ENCODE measurements at places on chromosomes 13 and 19.

- DNase-seq = peak; percentile 73
Observed at GRCh38 chr13:81487151-81487550, 1146.2 kb upstream of the SPRY2 start.

DNA sequence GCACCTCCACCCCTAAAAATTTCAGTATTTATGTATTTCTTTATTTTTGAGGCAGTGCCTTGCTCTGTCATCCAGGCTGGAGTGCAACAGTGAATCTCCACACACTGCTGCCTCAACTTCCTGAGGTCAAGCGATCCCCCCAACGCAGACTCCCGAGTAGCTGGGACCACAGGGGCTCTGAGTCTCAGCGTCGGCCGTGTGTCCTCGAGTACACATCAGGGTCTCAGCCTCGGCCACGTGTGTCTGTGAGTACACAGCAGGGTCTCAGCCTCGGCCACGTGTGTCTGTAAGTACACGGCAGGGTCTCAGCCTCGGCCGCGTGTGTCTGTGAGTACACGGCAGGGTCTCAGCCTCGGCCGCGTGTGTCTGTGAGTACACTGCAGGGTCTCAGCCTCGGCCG is 21.2 kb downstream of the C2CD4C start:
- DNase-seq = no peak

- DNase-seq = no peak
Observed at GRCh38 chr13:50357586-50358118, 342.4 kb downstream of the KCNRG start.

GRCh38 chr19:12156223-12157058 is at the start of gene ZNF625:
Gene ZNF625 (minus strand): TSS chr19:12156734. CDS start chr19:12156558, 176 bp downstream.
- DNase-seq = peak; percentile 99

DNA sequence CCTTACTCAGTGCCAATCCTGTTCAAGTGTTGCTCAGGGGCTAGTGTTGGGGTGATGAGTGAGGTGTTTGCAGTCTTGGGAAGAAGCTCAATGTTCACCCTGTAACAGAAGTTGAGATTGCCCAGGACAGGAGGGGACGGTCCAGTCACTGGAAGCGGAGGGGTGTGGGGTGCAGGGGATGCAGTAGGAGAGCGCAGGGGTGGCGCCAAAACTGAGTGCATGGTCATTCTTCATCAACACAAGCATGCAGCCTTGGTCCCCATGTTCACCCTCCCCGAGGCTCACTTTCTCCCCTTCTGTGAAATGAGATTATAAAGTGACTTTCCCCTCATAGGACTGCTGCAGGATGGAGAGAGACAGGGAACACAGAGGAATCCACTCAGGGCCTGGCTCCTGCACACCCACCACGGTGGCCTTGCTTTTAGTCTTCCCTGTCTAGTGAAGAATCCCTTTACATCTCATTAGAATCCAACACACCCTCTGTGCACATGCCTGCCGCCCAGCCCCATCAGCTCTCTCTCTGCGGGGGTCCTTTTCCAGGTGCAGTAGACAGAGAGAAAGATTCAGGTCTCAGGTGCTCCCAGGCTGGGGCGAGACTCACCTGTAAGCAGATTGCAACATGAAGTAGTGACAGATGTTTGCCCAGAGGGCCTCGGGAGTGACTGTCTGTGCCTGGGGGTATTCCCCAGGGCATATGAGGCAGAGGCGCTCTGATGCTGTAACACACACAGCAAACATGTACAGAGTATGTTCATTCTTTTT is 93.2 kb downstream of the TSHZ3 start:
- DNase-seq = no peak

DNA sequence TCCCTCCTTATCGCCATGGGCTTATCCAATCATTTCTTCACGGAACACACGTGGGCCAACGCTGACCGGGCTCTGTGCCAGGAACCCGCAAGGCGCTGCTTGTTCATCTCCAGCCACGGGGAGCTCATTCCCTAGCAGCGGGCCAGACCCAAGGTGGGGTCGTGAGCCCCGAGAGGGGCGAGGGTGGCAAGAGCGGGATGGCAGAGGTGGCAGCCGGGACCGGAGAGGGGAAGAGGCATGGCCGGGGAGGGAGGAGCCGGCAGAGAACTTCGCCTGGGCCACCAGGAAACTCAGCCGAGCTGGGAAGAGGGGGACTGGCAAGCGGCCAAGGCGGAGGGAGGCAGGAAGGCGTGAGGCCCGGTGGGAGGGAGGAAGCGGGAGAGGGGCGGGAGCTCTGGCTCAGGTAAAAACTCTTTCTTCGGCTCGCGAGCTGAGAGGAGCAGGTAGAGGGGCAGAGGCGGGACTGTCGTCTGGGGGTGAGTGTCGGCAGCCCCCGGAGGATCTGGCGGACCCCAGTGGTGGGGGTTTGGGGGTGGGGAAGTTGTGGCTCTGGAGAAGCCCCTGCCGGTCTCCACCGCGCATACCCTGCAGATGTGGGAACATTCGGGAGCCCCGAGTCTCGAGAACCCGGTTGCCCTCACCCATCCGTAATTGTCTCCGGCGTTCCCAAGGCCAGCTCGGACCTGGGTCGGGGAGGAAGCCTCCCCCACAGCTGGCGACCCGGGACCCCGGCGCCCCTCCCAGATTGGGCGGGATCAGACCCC is at the start of gene B3GNT3:
Gene B3GNT3, plus strand, starts transcription at position 408 of the 764 bp plus-strand sequence. CDS start 12,670 bp downstream, outside the sequence.
- peak; percentile 90 for DNase-seq

DNA sequence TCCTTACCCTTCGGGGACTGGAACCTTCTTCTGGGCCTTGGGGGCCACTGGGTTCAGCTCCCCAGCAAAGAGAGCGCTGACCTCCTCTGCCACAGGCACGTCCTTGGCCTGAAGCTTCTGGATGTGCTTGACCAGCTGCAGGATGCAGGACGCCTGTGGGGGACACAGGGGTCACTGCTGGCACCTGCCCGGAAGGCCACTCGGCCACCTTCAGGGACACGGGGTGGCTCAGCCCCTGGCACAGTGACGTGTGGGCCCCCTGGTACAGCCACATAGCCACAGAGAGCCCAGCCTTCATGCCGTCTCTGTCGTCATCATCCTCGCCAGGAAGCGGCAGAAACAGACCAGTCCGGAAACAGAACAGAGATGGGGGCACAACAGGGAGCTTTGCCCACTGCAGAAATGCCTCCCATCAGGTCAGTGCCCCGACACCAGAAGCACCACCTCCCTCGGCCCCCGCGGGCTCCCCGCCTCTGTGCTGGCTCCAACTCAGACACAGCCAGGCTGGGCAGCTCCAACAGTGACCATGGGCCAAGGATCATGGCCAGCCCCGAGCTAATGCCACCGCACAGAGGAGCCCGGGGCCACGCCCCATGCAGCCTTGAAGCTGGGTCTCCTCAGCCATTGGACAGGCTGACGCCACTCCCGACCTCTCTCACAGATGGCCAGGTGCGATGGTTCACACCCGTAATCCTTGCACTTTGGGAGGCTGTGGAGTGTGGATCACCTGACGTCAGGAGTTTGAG is 20.7 kb downstream of the IZUMO4 start:
- no peak for DNase-seq

DNA sequence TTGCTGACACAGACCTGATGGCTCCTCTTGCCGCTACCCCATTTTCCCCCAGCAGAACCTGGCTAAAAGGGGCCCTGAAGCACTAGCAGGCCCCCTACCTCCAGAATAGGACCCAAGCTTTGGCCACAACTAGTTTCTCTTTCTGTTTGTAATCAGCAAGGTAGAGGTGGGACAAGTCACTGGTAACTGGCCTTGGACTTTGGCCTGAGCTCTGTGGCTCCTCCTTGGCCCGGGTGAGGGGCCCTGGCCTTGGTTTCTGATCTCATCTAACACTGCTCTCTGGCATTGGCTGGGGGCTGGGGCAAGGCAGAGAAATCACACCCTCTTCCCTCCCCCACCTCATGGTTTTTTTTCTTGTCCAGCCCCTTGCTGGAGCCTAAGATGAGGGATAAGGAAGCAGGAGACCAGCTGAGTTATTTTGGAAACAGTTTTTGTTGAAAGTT is 2.1 kb downstream of the CALM3 start:
- DNase-seq = peak; percentile 61

DNA sequence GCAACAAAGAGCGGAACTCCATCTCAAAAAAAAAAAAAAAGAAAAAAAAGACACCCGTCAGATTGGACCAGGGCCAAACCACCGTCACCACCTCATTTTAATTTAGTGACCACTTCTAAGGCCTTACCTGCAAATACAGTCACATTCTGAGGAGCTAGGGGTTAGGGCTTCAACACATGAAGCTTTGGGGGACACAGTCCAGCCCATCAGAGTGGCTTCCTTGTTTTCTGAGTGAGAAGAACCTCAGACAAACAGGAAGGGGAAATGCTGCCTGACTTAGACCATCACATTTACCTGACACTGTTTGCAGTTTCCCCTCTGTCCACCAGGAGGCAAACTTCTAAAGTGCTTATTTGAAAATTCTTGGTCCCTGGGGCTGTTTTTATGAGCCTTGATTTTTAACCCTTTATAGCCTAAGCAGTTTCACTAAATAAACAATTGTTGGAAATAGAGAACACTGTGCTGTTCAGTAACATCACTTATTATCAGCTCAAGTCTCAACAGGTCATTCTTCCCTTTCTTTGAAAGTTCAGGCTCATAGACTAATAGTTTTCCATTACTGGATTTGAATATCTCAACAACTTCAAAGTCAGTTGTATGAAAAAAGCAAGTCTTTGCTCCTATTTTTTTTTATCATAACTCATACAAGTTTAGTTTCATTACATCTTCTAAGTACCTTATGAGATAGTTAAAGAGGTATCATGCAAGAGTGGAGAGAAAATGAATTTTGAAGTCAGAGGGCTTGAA is 74.9 kb upstream of the WASF3 start:
- DNase-seq = peak; percentile 93

DNA sequence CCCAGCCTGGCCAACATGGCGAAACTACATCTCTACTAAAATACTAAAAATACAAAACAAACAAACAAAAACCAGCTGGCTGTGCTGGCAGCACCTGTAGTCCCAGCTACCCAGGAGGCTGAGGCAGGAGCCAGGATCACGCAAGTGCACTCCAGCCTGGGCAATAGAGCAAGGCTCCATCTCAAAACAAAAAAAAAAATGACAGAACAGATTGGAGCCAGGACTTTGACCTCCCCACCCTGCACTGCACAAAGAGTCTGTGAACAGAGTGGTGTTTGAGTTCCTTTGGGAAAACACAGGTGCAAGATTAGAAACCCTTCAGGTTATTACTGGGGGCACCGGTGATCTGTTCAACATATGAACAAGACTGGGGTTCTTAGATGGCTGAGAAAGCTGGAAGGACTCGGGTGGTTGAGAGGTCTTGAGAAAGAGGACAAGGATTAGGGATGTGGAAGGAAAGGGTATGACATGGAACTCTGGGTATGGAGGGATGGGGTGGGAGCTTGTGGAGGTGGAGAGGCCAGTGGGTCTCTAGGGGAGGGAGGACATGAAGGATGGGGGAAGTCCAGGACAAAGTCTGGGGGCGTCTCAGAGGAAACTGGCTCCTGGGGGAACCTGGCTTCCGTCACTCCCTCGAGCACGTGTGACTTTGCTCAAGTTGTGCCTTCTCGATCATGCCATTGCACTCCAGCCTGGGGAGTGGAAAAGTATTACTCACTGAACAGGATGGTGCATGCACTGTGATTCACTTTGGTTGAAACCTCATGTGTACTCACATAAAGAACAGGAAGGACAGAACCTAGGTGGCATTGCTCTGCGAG is 25.9 kb downstream of the RCN3 start:
- no peak for DNase-seq

DNA sequence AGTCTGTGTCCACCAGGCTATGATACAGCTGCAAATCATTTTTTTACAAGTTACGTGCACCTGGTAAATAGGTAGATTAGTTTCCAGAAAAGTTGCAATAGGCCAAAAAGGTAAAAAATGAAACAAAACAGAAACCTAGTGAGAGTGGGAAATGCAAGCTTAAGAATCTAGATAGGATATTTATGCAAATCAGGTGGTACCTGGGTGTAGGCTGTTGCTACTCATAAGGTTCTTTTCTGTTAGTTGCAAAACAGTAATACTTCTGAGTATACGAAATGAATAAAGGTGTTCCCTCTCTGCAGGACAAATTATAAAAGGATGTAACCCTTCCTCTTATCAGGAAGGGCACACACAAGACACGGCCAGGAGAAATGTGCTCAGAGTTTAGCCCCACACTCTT is 97.9 kb downstream of the UGGT2 start:
- no peak for DNase-seq

GRCh38 chr13:57408312-57408711 is 223.2 kb upstream of the PCDH17 start:
- no peak for DNase-seq

GRCh38 chr13:30037766-30038165 is 187.3 kb upstream of the UBL3 start:
- DNase-seq = peak; percentile 23

GRCh38 chr13:61536433-61536832 is 120.8 kb upstream of the PCDH20 start:
- DNase-seq = no peak

GRCh38 chr13:95100525-95101433 is 200.5 kb downstream of the ABCC4 start:
- no peak for DNase-seq

- no peak for DNase-seq
Observed at GRCh38 chr19:37079238-37079637, 1.0 kb downstream of the ZNF420 start.

DNA sequence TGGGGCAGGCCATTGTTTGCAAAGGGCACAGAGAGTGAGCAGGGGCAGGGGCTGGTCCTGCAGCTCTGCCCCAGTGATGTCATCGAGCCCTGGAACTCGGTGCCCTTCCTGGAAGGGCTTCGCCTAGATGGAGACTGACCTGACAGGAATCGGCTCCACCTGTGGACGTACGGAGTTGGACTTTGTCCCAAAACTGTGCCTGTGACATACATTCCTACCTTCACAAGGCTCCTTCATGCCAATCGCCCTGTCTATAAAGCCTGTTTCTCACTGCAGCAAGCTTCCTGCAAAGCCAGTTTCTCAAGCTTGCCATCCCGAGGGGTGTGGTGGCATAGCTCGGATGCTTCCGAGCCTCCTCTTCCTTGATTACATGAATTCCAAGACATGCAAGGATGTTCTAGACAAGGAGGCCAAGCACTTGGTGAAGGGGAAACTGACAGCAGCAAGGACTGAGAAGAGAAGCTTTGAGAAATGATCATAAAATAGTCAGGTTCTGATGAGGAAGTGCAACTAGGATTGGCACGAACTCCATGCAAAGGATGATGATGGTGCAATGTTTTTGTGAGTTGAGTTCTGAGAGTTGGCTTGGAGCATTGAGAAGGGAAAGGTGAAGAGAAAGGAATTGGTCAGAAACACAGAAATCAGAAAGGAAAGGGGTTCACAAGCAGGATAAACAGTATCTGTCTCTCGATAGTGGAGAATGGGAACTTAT is 73.6 kb upstream of the STK24 start:
- DNase-seq = no peak

DNA sequence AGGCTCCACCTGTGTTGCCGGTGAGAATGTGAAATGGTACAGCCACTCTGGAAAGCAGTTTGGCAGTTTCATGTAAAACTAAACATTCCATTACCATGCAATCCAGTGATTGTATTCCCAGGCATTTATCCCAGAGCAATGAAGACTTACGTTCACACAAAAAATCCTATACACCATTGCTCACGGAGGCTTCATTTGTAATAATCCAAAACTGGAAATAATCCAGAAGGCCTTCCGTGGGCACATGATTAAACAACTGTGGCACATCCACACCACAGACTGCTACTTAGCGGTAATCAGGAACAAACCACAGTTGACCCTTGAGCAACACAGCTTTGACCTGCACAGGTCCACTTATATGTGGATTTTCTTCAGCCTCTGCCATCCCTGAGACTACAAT is 339.7 kb downstream of the MTUS2 start:
- no peak for DNase-seq

- DNase-seq = peak; percentile 56
Observed at GRCh38 chr13:80655778-80656511, 315.0 kb upstream of the SPRY2 start.

Measured in endodermal cell (in vitro differentiated cells).